ENCODE measurements at places on chromosomes 13 and 19. TPM values are rescaled to one million over a fixed set of nuclear protein-coding genes. Genes with fewer than 3 reads are reported as not detected.

LHB gene
- not detected for total RNA-seq

TMEM150B gene
- not detected for total RNA-seq

BRME1 gene
- 0.73 TPM for total RNA-seq

DKKL1 gene
- 0.44 TPM for total RNA-seq

CD37 gene
- total RNA-seq, result not detected

RFPL4A gene
- not detected for total RNA-seq

VSIG10L gene
- 0.44 TPM for total RNA-seq

CLEC17A gene
- under 0.01 TPM for total RNA-seq

SIPA1L3 gene
- 10.4 TPM for total RNA-seq

MUC16 gene
- total RNA-seq, result not detected

ZNF534 gene
- 0.17 TPM for total RNA-seq

RYR1 gene
- under 0.01 TPM for total RNA-seq

EBI3 gene
- 0.83 TPM for total RNA-seq

NKPD1 gene
- total RNA-seq, result under 0.01 TPM

NECTIN2 gene
- 61.5 TPM for total RNA-seq

KIR3DL1 gene
- not detected for total RNA-seq

ANGPTL8 gene
- not detected for total RNA-seq

DZIP1 gene
- total RNA-seq, result 52.7 TPM

CEACAM16 gene
- total RNA-seq, result not detected

IZUMO4 gene
- 0.58 TPM for total RNA-seq

CERS1 gene
- total RNA-seq, result 0.29 TPM

HCN2 gene
- total RNA-seq, result 1.7 TPM

ATCAY gene
- total RNA-seq, result not detected

SIGLECL1 gene
- not detected for total RNA-seq

GJB6 gene
- total RNA-seq, result not detected

AKAP11 gene
- 33.9 TPM for total RNA-seq

PABPC3 gene
- total RNA-seq, result 0.15 TPM

C19orf73 gene
- 0.99 TPM for total RNA-seq

SRRM5 gene
- total RNA-seq, result 0.17 TPM

ZNF577 gene
- 8.3 TPM for total RNA-seq

ZNF701 gene
- total RNA-seq, result 14.1 TPM

KIR3DL2 gene
- total RNA-seq, result not detected

SH2D3A gene
- total RNA-seq, result 0.15 TPM

NFIX gene
- total RNA-seq, result 204 TPM

ZNF615 gene
- 9.4 TPM for total RNA-seq

SKA3 gene
- total RNA-seq, result 8.1 TPM

LCP1 gene
- 0.33 TPM for total RNA-seq

C19orf81 gene
- not detected for total RNA-seq

PSG11 gene
- total RNA-seq, result not detected

PGLYRP2 gene
- not detected for total RNA-seq

IRS2 gene
- total RNA-seq, result 6.9 TPM

NHLRC3 gene
- 19.4 TPM for total RNA-seq

ZNF823 gene
- 5.4 TPM for total RNA-seq

ZNF490 gene
- 12.1 TPM for total RNA-seq

ICAM1 gene
- total RNA-seq, result 15.9 TPM

CARD8 gene
- 20.4 TPM for total RNA-seq

KLF12 gene
- 11.6 TPM for total RNA-seq

IGFL3 gene
- total RNA-seq, result not detected
